ENCODE measurements at places on chromosomes 11 and 22.

GRCh38 chr11:134022748-134023147 lies 46.1 kb upstream of the JAM3 start:
- no peak for DNase-seq

DNA sequence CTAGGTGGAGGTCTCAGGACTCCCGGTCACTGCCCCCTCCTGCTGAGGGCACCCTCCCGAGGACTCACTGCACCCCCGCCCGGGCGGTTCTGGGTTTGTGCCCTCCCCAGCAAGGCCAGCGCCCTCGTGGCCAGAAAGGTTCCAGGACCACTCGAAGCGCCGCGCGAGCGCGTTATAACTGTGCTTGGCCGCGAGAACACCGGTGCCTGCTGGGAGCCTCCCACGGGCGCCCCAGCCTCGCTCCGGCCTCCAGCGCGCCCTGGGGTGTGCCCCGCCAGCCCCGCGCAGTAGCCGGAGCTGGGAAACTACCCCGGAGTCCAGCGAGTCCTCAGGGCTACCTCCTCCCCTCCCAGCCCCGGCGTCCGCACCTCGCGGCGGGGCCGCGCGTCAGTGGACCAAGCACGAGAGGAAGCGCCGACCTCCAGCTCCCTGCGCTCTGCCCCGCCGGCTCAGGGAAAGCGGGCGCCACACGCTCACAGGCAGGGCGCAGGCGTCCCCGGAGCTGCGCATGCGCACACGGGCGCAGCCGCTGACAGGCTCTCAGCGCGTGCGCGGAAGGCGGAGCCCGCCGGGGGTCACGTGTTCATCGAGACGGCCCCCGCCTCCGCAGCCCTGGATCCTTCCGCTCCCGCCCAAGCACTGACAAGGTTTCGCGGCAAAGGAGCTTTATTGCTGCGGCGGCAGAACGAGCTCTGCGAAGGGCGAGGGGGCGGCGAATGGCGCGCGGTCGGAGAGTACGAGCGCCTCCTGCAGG lies at the start of gene SCO2:
SCO2 (minus strand) TSS at position 495 of the 754 bp plus-strand sequence. CDS start 1,187 bp downstream, outside the sequence.
- peak; percentile 95 for DNase-seq

DNA sequence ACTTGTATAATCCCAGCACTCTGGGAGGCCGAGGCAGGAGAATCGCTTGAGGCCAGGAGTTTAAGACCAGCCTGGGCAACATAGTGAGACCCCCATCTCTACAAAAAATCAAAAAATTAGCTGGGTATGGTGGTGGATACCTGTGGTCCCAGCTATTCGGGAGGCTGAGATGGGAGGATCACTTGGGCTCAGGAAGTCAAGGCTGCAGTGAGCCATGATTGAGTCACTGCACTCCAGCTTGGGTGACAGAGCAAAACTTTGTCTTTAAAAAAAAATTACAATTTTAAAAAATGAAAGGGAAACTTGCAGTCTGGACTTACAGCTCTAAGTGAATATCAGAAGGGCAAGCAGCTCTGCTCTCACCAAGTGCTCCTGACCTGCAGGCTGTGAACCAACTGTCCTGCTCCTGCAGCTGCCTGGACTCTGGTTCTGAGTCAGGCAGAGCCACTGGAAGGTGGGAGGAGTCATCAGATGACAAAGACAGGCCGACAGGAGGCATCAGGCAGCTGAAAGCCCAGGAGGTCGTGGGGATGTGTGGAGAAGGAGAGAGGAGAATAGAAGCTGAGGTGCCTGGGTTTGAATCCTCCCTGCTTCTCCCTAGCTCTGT lies 9.6 kb downstream of the SMTNL1 start:
- DNase-seq: no peak

DNA sequence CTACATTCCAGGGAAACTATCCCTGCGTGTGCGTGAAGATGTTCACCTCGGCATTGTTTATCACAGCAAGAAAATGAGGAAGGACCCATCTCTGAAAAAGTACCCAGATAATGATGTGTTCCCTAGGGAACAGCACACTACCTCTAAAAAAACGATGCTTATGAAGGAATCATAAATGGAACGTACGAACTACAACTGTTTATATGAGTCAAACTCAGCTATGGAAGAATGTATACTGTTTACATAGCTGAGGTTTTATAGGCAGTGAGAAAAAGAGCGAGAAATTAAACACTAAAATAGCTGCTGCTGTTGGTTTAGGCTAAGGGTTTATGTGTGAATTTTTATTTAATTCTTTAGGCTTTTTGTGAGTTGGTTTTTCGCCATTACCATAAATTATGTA lies 48.9 kb downstream of the APOL1 start:
- no peak for DNase-seq

DNA sequence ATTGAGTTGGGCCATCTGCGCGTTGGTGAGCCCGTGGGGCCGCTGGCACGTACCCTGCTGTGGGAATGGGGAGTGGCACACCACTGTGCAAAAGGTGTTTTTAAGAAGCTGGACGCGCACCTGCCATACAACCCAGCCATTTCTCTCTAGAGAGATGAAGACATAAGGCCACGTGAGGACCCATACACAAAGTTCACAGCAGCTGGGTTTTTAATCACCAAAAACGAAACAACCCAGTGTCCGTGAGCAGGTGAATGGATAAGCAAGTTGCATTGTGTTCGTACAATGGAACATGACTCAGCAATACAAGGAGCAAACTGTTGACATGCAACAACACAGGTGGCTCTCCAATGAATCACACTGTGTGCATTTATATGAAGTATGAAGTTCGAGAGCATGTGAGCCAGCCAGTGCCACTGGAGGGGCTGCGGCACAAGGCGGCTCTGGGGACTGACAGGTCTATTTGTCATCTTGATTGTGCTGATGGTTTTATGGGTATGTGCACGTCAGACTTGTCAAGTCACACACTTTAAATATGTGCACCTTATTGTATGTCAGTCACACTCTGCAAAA lies 30.6 kb upstream of the PANX2 start:
- DNase-seq: no peak

- no peak for DNase-seq
Measured at GRCh38 chr11:111386611-111387150, 7.6 kb upstream of the POU2AF1 start.

- DNase-seq: no peak
Measured at GRCh38 chr22:41245917-41246499, 5.3 kb upstream of the CHADL start.

GRCh38 chr11:77039491-77040400 lies 5.5 kb downstream of the B3GNT6 start:
- no peak for DNase-seq

- DNase-seq: no peak
Measured at GRCh38 chr11:122108192-122108799, 7.7 kb downstream of the BLID start.

- DNase-seq: peak; percentile 88
Measured at GRCh38 chr11:69048694-69049489, at the start of gene TPCN2. TPCN2 (plus strand) TSS chr11:69048932; CDS start chr11:69048998, 66 bp downstream.

- no peak for DNase-seq
Measured at GRCh38 chr22:17140022-17140421, 18.9 kb upstream of the TMEM121B start.

Measured in T-helper 9 cell (primary cell).